ENCODE measurements at places on chromosomes 5 and 9. TPM values are rescaled to one million over a fixed set of nuclear protein-coding genes. Genes with fewer than 3 reads are reported as not detected.

Gene ROPN1L
- 1.0 TPM for polyA plus RNA-seq

Gene SLC6A7
- not detected for polyA plus RNA-seq

- DNase-seq = no peak
Measured at GRCh38 chr9:90189306-90189705, 453.3 kb downstream of the DIRAS2 start.

- DNase-seq = no peak
Measured at GRCh38 chr9:134781591-134782302, 98.9 kb upstream of the FCN2 start.

GRCh38 chr9:97660847-97661246 is 27.2 kb downstream of the NCBP1 start:
- no peak for DNase-seq

DNA sequence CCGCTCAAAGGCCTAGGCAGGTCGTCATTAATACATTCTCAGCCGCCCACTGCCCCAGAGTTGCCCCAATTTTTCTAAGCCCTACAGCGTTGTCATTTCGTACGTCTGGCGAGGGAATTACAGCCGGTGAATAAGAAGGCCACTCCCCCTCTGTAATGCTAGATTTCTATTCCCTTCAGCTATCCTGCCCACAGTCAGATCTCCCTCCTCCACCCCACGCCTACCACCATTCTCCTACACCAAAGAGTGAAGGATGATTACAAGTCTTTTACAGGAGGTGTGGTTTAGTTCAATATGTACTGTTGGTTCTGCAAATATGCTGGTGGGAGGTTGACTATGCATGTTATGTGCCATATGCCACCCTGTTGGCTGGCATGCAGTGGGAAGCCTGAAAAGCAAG is 83.7 kb upstream of the SMIM15 start:
- DNase-seq = no peak

DNA sequence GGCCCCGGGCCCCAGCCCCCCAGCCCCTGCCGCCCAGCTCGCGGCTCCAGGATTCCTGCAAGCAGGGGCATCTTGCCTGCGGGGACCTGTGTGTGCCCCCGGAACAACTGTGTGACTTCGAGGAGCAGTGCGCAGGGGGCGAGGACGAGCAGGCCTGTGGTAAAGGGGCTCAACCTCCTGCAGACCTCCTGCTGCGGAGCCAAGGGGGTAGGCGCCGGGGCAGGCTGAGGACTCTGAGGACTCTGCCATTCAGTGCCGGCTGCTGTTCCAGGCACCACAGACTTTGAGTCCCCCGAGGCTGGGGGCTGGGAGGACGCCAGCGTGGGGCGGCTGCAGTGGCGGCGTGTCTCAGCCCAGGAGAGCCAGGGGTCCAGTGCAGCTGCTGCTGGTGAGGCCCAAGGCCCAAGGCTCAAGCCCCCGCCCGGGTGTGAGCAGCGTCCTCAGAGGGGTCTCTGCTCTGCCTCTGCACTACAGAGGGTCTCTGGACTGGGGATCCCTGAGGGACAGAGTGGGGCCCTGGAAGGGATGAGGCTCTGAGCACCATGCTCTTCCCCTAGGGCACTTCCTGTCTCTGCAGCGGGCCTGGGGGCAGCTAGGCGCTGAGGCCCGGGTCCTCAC is 3.4 kb downstream of the MAMDC4 start:
- peak; percentile 60 for DNase-seq

DNA sequence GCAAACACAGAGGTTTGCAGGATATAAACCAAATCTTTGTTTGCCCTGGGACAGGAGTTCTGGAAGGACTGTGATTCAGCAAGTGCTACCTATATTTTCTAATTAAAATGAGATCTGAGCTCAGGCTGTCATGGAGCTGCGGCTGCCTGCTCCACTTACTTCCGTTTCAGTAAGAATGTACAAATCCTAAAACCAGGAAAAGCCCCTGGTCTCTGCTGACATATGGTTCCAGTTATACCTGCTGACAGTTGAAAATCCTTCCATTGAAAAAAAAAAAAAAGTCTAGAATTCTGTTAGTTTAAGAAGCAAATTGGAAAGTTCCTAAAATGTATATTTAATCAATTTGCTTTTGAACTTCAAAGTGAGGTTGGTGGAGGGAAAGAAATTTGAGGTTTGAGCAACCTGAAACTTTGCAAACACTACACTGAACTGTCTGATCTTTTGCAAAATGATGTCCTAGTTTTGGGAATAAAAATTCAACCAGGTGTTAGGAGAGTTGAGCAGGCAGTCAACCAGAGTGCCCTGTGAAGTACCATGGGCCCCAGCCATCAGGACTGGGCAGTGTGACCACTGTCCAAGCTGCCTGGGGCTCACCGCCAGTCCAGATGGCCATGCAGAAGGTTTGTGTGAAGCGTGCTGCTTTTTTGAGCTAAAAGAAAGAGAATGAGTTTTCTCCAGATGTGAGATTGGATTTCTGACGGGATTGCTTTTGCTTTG is 50.6 kb downstream of the SHB start:
- DNase-seq = no peak

DNA sequence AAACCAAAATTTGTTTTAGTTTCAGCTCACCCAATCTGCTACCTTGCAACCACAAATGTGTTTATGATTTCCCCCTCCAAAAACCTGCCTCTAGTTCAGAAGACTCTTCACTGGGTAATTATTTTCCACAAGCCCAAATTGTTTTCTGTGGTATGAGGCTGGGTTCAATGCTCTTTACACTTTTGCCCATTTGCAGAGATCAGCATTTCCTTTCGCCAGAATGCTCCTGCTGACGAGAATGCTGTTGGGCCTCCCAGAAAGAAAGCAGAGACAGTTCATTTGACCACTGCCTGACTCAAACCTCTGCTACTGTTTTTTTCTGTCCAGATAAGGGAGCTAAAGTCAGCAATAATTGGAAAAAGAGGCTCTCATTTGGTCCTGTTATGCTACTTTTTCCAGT is 427.3 kb downstream of the PDE4D start:
- no peak for DNase-seq

- no peak for DNase-seq
Measured at GRCh38 chr5:32383065-32383464, 61.5 kb downstream of the ZFR start.

- no peak for DNase-seq
Measured at GRCh38 chr5:142432961-142433360, 108.1 kb upstream of the SPRY4 start.

Data from naive thymus-derived CD8-positive, alpha-beta T cell (primary cell).